ENCODE measurements at places on chromosomes 11 and 22.

GRCh38 chr11:93756748-93757147 lies 15.3 kb downstream of the C11orf54 start:
- DNase-seq: no peak

DNA sequence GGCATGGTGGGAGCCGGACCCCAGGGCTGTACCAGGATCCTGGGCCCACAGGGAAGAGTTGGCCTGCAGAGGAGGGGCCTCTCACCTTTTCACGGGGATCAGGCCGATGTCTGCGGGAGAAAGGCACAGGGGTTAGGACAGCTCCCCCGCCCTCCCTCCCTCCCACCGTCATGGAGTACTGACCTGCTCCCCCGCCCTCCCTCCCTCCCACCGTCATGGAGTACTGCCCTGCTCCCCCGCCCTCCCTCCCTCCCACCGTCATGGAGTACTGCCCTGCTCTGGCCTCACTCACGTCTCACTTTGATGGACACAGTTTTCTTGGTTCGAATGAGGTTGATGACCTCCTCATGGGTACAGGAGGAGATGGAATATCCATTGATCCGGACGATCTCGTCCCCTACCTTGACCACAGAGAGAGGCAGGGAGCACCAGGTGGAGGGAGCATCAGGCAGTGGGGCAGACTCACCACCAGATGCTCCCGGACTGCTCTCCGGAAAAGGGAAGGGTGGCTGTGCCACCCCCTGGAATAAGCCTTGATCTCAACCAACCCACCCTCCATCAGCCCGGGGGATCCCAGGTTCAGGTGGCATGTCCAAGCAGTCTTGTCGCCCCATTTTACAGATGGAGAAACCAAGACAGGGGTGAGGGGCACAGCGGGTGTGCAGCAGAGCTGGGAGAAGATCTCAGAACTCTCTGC lies 17.1 kb downstream of the USH1C start:
- DNase-seq: no peak

GRCh38 chr11:86885311-86885710 lies 69.9 kb downstream of the FZD4 start:
- no peak for DNase-seq

DNA sequence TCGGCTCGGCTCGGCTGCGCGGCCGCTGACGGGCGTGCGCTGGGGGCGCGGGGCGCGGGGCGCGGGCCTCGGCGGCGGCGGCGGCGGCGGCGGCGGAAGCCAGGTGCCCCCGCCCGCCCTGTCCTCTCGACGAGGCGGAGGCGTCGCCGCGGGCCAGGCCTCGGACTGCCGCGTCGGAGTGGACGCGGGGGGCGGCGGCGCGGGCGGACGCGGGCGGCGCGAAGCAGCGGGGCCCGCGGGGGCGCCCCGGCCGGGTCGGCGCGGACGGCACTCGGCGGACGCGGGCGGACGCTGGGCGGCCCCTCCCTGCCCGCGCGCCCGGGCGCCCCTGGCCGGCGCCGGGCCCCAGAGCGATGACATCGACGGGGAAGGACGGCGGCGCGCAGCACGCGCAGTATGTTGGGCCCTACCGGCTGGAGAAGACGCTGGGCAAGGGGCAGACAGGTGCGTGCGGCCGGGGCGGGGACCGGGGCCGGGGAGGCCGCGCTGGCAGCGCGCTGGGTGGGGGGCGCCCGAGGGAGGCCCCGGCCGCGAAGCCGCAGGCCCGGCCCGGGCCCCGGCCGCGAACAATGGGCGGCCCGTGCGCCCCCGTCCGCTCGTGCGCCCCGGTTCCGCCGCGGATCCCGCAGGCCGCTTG lies at the start of gene BRSK2:
BRSK2 (plus strand) TSS at position 3 of the 637 bp plus-strand sequence; CDS start at position 354, 351 bp downstream.
- DNase-seq: no peak

- no peak for DNase-seq
These were observed 138.5 kb downstream of the MYO18B start for GRCh38 chr22:25880524-25880923.

- no peak for DNase-seq
These were observed 19.1 kb downstream of the KCNC1 start for GRCh38 chr11:17753641-17754040.

DNA sequence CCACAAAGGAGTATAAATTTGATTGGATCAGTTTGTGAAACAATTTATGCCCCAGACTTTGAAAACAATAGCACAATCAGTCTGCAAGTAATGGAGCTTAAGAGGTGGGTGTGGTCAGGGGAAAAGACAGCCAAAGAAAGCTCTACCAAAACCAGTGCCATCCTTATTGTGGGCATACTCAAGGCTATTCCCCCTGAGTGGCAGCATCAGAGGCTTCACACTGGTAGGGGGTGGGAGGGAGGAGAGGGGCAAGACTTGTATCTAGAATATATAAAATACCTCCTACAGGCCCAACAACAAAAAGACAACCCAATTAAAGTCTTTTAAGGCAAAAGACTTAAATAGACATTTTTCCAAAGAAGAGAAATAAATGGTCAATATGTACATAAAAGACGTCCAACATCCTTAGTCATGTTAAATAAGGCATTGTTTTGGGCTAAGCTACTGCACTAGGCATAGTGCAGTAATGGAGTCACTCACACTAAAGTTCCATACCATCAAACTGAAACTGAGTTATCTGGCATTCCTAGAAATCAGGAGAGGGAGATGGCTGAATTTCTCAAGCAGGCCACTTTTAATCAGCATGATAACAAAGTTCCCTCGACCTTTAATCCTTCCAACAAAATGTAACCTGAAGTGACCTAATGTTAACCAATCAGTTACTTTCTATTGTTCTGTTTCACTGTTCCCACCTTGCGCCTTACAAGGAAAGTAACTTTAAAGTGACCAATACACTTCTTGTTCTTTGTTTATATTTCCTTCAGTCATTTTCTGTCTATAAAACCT lies 24.8 kb downstream of the NARS2 start:
- no peak for DNase-seq

GRCh38 chr11:114785820-114786219 lies 107.5 kb downstream of the NXPE2 start:
- no peak for DNase-seq

- no peak for DNase-seq
These were observed 163.3 kb downstream of the CEP164 start for GRCh38 chr11:117490911-117491310.

GRCh38 chr11:133937015-133937414 lies 19.8 kb downstream of the IGSF9B start:
- no peak for DNase-seq

DNA sequence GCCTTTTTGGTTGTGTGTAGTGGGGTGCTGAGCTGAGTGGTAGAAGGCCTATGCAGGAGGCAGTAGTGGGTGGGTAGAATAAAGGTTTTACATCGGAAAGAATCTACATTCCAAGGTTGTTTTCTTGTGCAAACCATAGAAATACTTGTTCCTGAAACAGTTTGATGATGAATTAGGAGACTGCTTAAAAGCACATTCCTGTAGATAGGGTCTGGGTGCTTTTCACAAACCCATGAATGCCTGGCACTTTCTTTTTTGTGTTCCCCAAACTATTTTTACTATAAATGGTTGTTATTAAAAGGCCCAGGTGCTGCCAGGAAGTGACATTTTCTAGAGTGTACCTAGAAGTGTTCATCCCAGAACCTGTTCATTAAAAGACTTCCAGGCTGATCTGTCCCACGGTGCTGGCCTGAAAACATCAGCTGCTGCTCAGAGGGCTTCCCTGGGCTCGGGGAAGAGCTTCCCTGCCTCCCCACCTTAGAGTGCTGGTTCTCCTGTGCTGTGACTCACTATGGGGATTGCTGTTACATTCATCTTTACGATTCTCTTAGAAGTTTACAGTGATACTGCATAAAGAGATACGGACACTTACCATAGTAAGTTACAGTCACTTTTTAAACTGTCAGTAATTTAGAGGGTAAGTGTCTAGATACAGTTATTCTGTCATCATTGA lies 27.9 kb downstream of the PPFIA1 start:
- DNase-seq: no peak

DNA sequence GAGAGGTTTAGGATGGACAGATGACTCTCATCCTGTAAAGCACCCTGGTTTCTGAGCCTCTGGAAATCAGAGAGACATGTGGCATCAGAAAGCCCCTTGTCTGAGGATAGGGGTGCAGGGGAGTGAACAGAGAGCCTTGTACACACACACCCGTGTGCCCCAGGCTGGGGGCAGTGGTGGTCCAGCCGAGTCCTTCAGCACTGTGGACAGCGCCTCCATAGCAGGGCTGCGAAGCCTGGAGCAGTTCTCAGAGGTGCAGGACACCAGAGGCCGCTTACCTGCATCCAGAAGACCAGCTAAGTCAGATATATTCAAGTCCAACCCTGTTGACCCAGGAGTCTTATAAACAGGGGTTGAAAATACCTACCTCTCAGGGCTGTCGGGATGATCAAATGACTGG lies 11.5 kb upstream of the IGSF9B start:
- DNase-seq: no peak

DNA sequence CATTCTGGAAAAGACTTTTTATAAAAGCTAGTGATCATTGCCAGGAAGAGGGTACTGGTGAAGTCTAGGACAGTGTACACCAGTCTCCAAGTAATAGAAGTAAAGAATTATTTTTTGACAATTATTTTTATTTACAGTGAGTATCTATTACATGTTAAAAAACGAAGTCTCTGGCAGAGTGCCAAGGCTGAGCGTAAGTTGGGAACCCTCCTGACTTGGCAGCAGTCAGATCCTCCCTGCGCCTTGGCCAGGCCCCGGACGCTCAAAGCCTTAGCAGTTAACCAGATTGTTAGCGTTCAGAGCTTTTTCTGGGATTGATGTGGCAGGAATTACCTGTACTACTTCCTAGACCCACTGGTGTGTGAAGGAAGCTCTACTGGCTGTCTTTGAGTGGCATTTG lies 38.1 kb upstream of the CTTN start:
- DNase-seq: no peak

- DNase-seq: no peak
These were observed 62.5 kb upstream of the OR4B1 start for GRCh38 chr11:48154151-48154550.

GRCh38 chr11:64842366-64842759 lies 2.1 kb downstream of the CDC42BPG start:
- DNase-seq: no peak

- peak; percentile 33 for DNase-seq
These were observed 242.9 kb downstream of the NELL1 start for GRCh38 chr11:20912065-20912821.

DNA sequence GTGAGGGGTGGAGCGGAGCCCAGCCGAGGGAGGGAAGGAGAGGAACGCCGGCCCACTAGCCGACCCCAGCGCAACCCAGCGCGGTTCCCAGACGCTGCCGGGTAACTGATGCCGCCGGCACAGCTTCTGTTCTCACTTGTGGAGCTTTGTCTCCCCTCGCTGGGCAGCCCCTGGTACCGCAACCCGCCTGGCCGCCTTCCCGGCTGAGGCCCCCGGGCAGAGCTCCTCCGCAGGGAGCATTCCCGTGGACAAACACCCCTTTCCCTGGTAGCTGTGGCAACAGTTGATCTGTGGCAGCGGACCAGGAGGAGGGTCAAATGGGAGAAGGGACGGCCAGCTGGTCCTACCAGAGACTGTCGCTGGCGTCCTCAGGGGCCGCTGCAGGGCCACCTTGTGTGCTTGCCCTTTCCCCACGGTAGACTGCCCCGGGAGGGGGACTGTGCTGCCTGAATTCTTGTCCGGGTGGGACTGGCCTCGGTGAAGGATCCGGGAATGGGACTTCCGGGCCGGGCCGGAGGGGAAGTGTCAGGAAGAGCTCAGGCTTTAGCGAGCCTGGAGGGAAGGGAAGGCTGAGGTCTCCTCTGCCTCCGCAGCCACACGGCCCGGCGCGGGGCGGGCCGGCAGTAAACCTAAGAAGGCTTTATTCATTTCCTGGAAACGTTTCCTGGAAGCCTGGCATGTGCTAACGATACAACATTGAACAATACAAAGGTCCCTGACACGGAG lies 468.0 kb downstream of the OPCML start:
- DNase-seq: peak; percentile 95

GRCh38 chr11:45057938-45058646 lies 88.3 kb upstream of the PRDM11 start:
- peak; percentile 5 for DNase-seq

DNA sequence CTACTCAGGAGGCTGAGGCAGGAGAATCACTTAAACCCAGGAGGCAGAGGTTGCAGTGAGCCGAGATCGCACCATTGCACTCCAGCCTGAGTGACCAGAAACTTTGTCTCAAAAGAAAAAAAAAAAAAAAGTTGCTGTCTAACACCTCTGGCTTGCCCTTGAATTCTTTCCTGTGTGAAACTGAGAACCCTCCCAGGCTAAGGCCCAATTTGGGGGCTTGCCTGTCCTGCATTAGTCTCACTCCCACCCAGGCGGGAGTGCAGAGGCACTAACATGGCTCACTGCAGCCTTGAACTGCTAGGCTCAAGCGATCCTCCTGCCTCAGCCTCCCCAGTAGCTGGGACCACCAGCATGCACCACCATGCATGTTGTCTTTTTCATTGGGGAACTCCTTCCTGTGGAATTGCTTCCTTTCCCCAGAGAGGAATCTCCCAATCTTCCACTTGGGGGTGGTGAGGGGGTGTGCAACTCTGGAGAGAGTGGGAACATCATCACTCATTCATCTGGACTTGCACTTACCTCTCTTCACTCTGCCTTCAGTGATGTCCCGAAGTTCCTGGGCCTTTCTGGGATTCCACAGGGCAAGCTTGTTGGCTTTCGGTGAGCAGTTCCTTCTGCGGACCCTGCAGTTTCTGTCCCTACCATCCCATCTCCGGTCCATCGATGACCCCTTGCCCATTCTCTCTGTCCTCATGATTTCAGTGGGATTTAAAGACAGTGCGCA lies 62.1 kb upstream of the CREB3L1 start:
- no peak for DNase-seq

DNA sequence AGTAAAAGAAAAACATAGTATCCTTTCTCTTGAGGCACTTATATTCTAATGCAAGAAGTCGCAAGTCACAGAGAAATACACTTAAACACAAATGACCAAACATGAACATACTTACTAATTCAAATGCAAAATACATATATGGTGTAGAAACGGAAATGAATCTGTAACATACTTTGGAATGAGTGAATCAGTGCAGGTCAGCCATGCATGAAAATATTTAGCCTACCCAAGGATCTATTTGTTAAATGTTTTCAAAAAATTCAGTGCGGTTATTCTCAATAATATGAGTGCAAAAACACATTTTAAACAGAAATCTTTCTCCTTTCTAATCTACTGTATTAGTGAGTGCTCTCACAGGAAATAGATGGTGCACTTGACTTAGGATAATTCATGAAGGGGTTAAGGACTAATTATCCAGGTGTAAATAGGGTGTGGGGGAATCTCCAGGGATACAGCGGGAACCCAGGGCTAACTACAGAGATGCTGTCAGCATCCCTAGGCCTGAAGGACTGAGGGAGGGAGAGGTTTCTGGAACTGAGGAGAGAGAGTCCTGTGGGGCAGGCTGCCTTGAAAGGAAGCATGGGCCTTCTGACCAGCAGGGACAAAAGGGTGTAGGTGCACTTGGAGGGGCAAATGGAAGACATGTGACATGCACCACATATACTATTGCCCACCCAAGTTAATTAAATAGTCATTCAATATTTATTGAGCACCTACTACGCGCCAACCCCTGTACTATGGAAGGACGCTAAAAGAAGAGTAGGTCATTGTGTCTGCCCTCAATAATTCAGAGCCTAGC lies 139.2 kb downstream of the MAML2 start:
- no peak for DNase-seq

GRCh38 chr11:35615921-35616900 lies 2.0 kb upstream of the FJX1 start:
- peak; percentile 83 for DNase-seq

- DNase-seq: no peak
These were observed 82.6 kb downstream of the FAM76B start for GRCh38 chr11:95706974-95707387.

All from spinal cord (tissue), 10 donors.